Stimulated activated CD8-positive, alpha-beta memory T cell treated with anti-CD3 and anti-CD28 coated beads, Interleukin-4, amount 100 ng/mL, for 1 hour (primary cell): ENCODE measurements at places on chromosomes 12 and 14.

DNA sequence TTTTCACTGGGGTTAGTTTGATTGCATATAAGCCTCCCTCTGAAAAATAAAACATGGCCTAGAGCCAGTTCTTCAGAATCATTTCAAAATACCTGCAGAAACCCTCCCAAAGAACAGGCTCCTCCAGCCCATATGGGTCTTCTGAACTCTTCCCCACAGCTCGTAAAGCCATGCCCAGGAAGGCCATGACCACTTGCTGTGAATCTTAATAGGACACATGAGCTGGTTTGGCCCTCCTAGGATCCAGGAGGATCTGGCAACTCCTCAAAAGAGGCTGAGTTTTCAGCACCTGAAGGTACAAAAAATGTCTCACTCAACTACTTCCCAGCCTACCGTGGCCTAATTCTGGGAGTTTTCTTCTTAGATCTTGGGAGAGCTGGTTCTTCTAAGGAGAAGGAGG is 2.4 kb downstream of the MYBPC1 start:
- no peak for DNase-seq

DNA sequence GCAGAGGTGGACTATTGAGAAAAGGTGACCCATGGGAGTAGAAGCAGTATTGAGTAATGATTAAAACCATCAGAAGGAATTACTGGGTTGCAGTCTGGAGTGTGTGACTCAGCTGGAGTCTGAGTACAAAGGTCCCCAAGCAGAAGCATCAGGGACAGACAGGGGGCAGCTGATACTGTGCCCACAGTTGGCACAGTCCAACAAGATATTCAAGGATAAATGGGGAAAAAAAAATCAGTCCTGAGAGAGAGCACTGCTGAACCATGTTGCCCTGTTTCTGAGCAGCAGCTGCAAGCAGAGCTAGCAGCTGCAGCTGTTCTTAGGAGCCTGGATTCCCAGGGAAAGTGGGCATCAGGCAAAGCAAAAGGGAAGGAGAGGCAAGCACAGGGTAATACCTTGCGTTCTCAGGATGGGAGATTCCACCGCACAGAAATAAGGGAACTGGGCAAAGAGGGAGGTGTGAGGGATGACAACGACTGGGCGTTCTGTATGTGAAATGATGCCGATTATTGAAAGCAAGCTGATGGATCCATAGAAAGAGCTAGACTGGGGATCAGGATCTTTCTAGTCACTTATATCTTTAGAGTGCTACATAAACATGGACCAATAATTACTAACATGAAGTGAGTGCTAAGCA is 17.7 kb downstream of the NEUROD4 start:
- no peak for DNase-seq

DNA sequence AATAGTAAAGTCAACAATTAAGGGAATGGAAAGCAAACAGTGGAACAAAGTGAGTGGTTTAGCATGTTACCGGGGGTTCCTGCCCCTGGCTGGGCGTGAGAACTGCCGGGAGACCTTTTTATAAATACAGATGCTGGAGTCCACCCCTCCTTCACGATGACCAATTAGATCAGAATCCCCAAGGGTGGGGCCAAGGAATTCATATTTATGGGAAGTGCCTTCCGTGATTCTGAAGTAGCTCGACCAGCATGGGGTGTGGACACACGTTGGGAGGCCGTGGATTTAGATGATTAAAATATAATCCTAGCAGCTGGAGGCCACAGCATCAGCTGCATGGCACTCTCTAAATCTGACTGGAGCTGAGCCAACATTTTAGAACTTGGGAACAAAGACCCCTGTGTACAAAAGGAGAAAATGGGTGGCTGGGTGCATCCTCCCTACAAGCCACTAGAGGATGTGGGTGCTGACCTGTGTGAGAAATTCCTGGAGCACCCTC is 87.9 kb downstream of the SRRM4 start:
- DNase-seq, result no peak

DNA sequence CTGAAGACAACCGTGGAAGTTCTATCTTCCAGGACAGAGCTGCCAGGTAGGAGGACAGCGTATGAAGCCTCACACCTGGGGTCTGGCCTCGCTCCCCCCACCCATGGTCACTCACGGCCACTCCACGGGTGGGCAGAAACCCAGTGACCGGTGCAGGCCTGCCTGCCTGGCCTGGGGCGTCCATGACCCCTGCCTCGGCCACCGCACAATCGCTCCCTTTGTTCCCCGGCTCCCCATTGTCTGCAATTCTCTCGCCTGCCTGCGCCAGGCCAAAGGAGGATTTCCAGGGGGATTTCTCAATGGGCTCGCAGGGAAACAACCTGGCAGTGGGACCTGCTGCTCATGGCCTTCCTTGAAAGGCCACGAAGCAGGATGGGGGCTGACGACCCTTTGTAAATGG is 22.6 kb downstream of the CCDC85C start:
- DNase-seq, result no peak

- no peak for DNase-seq
Observed at GRCh38 chr14:69938751-69939150, 59.5 kb downstream of the SMOC1 start.

DNA sequence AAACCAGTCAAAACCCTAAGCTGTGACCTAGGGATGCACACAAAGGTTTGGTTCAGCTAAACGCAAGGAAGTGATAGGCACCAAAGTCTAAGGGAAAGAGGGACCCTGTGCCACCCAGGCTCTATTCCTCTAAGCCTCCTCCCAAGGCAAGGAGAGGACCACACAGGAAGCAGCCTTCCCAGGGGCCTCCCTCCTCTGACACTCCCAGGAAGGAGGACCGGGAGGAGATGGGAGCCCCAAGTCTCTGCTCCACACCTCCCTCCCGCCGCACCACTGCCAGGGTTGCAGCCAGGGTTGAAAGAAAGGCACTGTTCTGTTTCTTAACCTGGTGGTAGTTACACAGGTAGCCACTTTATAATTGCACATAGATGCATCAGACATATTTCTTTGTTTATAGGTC is 21.9 kb downstream of the TCHP start:
- no peak for DNase-seq

GRCh38 chr12:87656311-87656710 is 372.9 kb downstream of the C12orf50 start:
- no peak for DNase-seq

- no peak for DNase-seq
Observed at GRCh38 chr14:52693036-52693435, 2.3 kb downstream of the ERO1A start.

DNA sequence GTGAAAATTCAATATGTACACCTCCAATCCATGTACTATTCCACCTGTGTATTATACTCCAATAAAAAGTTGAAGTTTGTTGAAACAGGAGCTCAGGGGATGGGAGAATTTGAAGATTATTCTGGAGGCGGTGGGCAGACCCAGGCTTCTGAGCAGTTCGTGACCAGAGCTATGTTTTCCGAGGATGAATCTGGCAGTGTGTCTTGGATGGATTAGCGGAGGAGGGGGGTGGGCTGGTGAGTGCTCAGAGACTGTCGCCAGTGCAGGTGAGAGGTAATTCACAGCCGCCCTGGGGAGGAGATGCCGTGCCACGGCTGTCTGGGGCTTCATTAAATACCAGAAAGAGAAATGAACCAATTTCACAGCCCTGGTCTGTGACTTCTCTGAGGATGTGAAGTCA is 283.0 kb upstream of the RTL1 start:
- no peak for DNase-seq

GRCh38 chr12:124388679-124389137 is 93.8 kb downstream of the RFLNA start:
- DNase-seq, result no peak

DNA sequence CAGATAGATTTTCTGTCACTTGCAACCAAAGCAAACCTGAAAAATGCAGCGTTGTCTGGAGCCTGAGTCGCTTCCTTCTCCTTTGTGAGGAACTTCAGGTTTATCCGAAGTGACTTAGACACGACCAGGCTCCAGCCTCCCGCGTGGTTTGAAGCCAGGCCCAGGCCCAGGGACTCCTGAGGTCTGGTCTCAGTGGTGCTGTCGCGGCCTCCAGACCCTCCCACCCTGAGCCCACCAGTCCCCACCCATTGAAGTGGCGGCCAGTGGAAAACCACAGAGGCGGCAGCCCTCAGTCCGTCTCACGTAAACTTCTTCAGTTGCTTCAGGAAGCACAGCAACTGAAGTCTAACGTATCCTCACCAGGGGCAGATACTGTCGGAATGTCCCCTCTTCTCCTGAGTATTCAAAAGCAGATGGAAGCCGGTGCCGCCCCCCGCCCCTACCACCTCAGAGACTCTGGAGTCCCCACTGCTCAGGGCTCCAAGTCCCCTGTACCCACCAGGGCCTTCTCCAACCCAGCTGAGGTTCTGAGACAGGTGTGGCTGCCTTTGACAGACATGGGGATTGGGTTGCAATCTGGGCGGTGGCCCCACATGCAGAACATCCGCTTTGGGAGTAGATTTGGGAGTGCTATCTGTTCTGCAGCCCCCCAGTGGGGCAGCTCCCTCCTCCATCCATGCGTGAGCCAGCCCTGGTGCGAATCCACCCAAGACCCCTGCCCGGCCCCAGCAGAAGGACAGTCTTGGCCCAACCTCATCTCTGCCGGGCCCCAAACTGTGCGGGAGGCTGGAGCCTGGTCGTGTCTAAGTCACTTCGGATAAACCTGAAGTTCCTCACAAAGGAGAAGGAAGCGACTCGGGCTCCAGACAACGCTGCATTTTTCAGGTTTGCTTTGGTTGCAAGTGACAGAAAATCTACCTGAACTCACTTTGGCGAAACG is 26.6 kb upstream of the GALNT9 start:
- no peak for DNase-seq

GRCh38 chr14:68551045-68551683 is 241.7 kb downstream of the ZFP36L1 start:
- no peak for DNase-seq

DNA sequence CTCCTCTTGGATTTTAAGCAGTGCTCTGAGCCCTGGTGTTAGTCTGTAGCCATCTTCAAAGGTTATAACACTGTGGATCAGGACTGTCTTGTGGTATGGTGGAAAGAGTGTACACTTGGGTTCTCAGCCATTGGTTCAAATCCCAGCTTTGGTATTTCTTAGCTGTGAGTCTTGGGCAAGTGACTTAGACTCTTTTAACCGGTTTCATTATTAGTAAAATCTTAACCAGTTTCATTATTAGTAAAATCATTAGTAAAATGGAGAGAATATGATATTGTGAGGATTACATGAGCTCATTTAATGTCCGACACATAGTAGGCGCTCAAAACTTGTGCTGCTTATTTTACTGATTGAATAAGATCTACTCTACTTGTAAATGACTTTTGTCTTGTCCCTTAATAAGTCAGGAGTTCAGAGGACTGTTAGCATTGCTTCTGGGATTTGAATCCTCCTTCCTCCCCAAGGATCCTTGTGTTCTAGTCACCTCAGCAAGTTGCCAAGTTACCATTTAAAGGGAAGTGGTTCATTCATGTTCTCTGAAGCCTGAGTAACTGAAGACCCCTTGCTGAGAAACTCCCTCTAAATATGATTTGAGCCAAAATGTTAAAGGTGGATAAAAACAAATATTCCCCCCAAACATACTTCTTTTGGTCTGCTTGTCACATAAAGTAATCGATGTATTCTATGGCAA is 12.4 kb downstream of the TTLL5 start:
- DNase-seq, result no peak

DNA sequence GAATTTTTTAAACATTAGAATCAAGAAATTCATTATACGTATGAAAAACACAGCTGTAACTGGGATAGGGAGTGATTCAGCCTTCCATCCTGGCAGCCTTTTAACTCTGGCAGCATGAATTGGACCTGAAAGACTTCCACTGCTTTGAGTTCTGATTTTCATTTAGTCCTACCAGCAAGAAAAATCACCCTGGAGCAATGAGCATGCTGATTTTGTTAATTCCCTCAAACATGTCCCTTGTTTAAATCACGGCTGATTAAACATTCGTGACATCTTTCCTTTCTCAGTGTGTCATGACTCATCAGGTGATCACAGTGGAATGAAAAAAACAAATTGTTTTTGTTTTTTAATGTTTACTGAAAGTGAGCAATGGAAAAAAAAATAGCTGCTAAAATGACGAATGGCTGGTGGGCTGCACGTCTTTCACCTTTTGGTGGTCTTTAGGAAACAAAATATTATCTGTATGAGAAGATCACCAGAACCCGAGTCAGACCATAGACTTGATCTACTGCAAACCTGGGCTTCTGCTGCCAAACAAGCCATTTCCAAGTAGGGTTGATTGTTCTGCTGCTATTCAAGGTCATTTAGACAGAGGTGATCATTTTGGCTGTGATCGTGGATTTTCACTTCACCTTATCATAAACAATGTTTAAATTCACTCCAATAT is 67.0 kb upstream of the CAND1 start:
- DNase-seq, result no peak

- no peak for DNase-seq
Observed at GRCh38 chr12:10584415-10584814, 29.0 kb downstream of the MAGOHB start.
